ENCODE measurements at places on chromosomes 5 and 9.

GRCh38 chr9:69476016-69476415, 151.0 kb downstream of the ENTREP1 start:
- DNase-seq: no peak

GRCh38 chr5:74034733-74035132, 408.7 kb downstream of the ARHGEF28 start:
- DNase-seq: no peak

DNA sequence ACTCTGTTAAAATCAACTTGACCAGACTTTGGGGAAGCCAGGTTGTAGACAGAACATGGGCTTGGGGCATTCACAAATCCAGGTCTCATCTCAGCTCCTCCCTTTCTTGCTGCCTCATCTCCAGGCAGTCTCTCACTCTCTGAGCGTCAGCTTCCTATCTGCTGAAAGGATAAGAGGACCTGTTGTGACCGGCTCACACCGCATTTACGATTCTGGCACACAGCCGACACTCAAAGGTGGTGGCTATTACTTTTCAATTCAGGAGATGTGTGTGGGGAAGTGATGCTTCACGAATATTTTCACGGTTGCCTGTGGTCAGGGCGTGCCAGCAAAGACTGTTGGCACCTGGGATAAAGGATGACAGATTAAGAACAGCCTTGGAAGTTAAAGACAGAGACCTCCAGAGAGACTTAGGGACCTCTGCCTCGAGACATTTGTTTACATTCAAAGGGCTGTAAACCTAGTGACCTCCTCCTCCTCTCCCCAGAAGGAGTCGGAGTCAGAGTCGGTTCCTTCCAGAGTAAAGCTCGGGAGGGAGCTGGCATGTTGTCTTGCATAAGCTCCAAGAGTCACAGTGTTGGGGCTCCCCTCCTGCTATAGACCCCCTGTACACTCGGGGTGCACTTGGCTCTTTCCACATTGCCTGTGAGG, 83.2 kb downstream of the AK8 start:
- DNase-seq: no peak

- no peak for DNase-seq
These were observed 226.6 kb downstream of the CD180 start for GRCh38 chr5:66969963-66970362.

- no peak for DNase-seq
These were observed 372.1 kb downstream of the ACTL7B start for GRCh38 chr9:108483676-108484075.

DNA sequence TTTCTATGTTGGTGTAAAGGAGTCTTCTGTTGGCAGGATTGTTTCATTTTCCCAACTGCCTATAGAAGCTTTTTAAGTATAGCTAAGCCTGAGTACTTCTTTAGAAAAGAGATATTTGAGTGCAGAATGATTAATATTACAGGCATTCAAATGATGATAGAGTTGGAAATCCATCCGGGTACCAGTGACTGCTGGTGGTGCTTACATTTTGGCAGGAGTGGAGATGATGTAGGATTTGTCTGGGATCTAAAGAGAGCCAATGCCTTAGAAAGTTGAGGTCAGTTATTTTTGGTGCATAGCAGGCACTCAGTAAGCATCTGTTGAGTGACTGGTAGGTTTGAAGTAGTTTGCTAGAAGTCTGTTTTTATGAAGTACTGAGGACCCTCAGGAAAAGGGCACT, 433.5 kb downstream of the DMAC1 start:
- DNase-seq: no peak

DNA sequence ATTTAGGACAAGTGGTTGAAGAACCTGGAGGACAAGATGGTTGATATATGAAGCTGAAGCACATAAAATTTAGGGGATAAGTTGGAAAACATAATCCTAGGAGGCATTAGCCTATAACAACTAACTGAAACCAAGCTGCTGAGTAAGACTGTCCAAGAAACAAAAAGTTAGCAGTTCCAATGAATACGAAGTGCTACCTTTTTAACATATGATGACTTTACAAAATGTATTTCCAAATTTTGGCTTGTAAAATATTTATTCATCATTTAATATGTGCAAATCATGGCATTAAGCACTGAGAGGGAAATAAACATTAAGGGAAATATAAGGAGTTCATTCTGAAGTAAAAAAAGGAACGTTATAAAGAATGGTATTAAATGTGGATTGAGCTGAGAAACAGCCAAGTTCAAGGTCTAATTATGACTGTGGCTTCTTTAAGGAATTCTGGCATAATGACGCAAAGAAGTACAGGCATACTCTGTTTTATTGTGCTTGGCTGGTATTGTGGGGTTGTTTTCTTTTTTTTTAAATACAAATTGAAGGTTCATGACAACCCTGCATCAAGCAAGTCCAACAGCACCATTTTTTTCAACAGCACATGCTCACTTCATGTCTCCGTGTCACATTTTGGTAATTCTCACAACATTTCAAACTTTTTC, 7.7 kb downstream of the RAPGEF6 start:
- no peak for DNase-seq

- no peak for DNase-seq
These were observed 240.4 kb upstream of the IRX2 start for GRCh38 chr5:2991884-2992283.
